ENCODE measurements at places on chromosomes 5 and 9.

GRCh38 chr5:179812135-179812825 is 5.6 kb upstream of the MGAT4B start:
- no peak for DNase-seq

DNA sequence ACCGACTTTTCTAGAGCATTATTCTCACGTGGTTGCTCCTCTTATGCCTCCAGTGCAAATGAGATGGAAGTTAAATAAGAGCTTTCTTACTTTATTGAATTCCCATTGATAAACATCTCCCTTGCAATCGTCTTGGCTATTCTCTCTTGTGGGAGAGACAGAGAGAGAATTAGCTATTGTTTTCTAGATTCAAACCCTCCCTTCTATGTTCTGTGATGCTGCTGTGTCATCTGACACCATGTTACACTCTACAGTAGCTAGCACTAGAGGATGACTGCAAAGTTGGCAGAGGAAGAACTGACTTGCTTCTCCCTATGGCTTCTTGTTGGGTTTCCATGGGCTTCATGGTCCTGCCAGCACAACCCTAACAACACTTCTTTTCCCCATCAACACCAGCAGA is 134.6 kb upstream of the RANBP3L start:
- DNase-seq = no peak

- DNase-seq = no peak
These were observed 107.2 kb downstream of the ZFAND5 start for GRCh38 chr9:72257814-72258213.

DNA sequence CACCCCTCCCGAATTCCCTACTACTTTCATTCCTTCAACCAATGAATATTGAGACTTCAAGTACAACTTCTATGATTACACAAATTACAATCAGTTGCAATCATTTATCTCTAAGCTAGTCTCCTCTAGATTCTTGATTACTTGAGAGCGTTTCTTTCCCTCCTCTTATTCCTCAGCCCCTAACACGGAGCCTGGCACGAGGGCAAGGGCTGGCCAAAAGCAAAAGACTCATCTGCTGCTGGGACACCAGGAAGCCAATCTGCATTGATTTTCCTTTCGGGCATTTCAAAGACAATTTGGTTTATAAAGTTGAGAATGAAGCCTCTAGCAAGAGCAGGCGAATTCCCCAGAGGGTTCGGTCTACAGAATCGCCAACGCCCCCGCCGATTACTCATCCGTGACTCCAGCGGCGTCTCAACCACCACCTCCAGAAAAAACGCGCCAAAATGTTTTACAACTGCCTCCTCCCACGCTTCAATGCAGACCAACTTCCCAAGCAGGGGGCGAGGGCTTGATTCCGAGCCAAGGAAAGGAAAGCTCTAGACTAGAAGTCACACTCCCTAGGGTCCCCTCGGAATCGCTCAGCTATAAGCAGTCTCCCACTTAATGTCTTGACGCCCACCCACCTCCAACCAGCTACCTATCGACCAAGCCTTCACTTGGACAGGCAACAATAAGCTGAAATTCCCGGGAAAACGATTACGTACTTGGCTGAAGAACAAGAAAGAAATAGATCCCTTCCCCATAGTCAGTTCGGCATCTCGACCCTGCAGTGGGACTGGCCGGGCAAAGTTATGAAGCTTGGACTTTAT is 1.5 kb downstream of the PCSK1 start:
- no peak for DNase-seq

DNA sequence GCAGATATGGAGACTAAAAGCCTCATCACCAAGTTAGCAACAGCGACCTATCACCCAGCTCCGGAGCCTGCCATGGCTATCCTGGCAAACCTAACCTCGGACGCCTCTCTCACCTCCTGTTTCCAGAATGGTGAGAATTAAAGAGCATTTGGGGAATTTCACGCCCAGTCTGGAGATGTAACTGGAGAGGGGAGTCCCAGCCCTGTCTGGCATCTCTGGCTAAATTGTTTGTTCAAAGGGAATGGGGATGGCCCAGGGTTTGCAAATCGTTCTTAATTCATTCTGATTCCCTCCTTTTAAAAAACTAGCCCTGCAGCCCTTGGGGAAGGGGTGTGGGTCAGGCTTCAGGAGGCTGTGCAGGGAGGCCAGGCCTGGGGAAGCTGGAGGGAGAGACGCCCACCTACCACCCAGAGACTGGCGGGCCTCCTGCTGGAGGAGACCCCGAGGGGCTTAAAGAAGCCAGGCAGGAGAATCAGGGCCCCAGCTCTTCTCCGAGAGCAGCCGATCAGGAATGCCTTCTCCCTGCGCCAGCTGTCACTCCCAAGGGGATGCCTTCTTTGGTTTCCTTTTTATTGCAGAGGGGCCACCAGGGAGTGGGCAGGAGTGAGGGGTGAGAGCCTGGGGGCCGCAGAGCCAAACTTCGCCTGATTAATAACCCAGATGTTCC is 964 bp upstream of the COL5A1 start:
- DNase-seq = no peak

DNA sequence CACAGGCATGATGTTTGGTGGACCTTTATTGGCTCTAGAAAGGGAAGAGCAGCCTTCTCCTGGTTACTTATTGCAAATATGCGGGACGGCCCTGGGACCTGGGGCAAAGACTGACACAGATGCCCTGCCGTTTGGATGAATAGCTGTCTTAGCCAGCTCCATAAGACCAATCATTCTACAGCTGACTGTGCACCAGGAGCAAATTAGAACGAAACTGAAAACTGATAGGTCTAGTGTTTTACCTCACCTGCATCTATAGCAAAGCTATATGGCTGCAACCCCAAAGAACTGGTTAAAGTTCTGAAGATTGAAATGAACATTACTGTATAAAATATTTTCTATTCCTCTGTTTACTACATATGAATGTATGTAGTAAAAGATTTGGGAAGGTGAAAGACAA is 34.2 kb upstream of the BNC2 start:
- DNase-seq = no peak

DNA sequence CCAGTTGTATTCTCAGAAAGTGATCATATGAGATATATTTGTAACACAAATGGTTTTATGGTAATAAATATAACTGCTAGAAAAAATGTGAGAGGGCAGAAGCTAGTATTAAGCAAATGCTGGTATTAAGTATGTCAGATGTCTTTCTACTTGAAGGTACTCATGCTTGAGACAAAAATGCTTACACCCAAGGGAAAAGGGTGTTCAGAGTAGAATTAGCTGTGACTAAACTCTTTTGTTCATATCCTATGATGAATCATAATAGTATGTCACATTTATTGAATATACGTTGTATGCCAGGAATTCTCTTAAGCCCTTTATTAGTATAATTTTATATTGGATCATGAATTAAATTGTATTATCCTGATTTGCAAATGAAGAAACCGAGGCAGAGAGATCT is 2.2 kb downstream of the ADGRV1 start:
- DNase-seq = no peak
